ENCODE measurements at places on chromosomes 11 and 22.

- DNase-seq, result no peak
These were observed 26.0 kb downstream of the POU2AF3 start for GRCh38 chr11:111324277-111324720.

DNA sequence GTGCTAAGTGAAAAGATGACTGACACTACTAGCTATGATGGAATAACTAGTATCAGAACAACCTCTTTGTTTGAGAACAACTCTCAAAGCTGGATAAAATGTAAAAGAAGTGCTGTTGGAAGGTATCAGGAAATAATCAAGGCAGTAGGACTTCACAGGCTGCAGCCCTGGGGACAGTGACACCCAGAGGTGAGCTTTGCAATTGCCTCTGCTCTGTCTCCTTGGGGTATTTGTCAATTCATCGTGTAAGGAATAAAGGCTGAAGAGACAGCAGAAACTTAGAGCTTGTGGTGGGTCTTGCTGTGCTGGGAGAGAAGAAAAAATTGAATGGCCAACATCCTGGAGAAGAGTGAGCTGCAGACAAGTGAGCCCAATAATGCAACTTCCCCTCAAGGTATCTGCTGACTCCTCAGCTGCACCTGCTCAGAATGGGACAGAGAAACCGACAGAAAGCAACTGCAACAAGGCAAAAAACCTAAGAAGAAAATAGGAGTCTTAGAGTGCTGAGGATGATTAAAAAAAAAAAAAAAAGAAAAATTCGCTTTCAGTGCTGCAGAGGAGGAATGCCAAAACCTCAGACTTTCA lies 141.1 kb downstream of the RCN1 start:
- peak; percentile 35 for DNase-seq

DNA sequence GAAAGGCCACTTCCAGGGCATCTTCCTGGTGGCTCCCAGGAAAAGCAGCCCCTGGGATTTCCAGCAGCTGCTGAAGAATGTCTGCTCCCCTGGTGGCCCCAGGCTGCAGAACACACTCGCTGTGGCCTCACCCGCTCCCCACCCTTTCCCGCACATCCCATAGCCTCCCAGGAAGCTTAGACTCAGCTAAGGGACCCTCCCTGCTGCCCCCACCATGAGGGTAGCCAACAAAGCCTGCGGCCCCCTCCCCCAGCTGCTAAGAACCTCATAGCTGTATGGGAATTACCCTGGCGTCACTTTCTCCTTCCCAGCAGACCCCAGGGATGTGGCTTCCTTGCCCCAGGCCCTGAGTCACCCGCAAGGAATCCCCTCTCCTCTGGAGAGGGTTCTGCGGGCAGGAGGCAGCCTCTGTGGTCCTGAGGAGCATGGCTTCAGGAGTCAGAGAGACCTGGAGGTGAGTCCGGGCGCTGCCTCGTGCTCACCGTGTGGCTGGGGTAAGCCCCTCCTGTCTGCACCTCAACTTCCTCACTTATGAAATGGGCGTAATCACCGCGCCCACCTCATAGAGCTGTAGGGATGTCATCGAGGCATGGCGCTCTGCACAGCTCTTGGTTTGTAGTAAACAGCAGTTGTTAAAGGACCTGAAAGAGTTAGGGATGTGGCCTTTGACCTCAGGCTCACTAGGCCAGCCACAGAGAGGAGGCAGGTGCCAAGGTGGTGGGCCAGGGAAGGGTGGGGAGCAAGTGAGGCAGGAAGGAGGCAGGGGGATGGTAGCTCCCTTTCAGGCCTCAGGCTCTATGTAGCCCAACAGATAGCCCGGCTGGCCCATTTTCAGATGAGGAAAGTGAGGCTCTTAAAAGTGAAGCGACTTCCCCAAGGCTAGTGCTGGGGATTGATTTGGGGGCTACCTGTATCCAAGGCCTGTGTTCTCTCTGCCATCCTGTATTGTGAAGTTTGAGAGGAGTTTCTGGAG lies 71.2 kb downstream of the LRRC32 start:
- DNase-seq, result peak; percentile 78

DNA sequence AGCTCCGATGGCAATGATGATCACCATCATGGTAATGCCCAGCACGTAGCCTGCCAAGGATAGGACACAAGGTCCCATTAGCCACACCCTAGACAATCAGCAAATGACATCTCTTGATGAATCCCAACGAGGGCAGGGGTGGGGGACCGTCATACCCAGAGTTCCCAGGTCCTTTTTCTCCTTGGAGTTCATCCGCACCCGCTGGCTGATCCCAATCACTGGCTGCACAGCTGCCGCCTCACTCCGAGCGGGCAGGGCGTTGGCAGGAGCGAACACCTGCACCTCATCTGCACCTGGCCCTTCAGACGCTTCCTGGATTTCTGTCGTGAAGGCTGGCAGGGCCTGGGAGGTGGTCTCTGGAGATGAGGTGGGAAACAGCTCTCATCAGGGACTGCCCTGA lies 2.9 kb downstream of the PIK3IP1 start:
- DNase-seq, result no peak

GRCh38 chr11:28738549-28738948 lies 630.4 kb downstream of the METTL15 start:
- DNase-seq, result peak; percentile 12

DNA sequence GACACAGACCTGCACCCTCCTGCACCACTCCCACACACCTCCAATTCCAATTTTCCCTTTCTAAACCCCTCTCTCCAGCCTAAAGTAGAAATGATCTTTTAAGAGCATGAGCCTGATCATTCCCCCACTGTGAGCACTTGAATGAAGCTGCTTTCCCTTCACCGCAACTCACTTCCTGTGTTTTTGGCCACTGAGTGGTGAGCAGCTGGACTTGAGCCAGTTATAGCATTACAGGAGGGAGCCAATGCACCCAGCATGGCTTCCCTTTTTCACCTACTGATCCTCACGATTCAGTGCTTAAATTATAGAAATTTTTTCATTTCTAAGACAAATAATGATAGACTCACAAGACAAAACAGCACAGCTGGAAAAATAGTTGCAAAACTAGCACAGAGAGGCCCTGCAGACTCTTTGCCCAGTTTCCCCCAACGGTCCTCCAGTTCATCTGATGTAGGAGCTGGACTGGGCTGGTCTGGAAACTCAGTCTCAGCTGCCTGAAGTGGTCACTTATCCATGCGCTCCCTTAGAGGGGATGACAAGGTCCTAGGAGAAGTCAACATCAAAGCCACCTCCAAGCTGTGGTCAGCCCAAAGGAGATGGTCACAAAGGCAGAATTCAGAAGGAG lies 9.7 kb upstream of the APOL4 start:
- DNase-seq, result peak; percentile 41

DNA sequence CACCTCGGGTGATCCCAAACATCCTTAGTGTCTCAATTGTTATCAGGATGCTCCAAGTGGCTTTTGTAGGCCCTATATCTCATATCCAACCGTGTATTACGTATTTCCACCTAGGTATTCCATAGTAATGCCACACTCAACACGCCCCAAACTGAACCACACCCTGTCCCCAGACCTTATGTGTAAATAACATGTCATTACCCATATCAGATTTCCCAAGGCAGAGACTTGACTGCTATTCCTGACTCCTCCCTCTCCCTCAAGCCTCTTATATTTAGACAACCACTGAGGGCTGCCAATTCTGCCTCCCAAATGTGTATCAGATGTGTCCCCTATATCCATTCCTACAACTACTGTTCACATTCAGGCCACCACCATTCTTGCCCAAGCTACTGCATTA lies 132.8 kb upstream of the NCAM1 start:
- no peak for DNase-seq

DNA sequence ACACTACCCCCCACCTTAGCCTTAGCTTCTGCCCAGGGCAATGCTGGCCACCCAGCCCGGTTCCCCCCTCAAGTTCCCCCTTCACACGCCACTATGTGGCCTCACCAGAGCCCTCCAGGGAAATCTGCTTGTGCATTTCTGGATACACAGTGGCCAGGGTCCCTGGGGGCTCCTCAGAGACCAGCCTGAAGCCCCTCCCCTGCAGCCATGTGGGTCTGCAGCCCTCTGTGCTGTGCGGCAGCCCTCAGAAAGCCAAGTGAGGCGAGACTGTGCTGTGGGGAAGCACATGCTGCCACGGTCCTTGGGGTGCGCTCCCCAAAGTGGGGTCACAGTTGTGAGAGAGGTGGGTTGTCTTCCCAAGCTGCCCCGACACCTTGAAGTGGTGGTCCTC lies 2.1 kb upstream of the PLXNB2 start:
- no peak for DNase-seq

DNA sequence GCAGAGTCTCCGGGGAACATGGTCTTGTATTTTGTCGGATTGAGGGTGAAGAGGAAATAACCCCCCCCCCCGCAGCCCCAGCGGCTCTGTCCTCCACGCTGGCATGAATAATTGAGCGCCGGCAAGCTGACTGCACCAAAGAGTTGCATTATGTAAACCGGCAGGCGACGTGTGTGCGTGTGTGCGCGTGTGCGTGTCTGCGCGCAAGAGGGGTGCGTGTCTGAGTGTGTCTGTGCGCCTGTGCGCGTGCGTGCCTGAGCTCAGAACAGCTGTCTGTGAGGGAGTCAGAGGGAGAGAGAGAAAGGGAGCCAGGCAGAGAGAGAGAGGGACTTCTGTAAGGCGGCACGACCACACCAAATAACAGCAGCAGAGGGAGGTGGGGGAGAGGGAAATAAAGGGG lies 94.4 kb downstream of the SCN3B start:
- peak; percentile 67 for DNase-seq

DNA sequence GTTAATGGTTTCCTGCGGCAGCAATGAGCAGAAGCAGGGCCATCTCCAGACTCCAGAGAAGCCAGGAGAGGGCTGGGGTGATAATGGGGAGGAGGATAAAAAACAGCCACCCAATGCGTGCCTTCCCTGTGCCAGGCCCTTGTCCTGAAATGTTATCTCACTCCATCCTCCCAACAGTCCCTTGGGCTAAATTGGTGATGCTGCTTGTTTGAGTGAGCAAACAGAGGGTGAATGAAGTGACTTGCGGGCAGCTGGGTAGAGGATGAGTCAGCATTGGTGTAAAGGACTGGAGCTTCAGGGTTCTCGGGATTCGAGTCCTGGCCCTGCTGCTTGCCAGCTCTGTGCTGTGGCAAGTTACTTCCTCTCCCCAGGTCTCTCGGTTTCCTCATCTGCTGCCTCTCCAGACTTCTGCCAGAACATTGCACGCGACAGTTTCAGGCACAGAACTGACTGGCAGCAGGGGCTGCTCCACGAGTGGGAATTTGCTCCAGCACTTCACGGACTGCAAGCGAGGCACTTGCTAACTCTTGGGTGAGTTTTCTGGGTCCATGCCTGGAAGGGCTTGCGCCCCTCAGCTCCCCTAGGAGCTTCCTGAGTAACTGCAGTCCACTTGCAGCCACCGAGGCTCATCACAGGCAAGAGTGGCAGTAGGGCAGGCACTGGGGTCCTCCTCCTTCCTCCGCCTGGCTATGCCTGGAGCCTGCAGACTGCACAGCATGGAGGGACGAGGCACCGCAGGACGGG lies at the start of gene P2RY6:
Gene P2RY6 (plus strand): TSS at position 403 of the 744 bp plus-strand sequence. CDS start 24,181 bp downstream, outside the sequence.
- peak; percentile 84 for DNase-seq

GRCh38 chr11:7421136-7421535 lies 64.2 kb upstream of the OLFML1 start:
- DNase-seq, result peak; percentile 15

DNA sequence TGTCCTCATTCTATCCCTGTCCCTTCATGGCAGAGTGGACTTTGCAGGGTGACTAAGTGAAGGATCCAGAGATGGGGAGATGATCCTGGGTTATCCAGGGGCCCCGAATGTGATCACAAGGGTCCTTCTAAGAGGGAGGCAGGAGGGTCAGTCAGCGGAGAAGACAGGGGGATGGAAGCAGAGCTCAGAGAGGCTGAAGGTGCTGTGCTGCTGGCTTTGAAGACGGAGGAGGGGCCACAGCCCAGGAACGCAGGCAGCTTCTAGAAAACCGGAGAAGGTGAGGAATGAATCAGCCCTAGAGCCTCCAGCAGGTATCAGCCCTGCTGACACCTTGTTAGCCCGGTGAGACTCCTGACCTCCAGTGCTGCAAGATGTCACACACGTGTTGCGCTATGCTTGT lies 63.7 kb downstream of the CDKN1C start:
- DNase-seq, result no peak

DNA sequence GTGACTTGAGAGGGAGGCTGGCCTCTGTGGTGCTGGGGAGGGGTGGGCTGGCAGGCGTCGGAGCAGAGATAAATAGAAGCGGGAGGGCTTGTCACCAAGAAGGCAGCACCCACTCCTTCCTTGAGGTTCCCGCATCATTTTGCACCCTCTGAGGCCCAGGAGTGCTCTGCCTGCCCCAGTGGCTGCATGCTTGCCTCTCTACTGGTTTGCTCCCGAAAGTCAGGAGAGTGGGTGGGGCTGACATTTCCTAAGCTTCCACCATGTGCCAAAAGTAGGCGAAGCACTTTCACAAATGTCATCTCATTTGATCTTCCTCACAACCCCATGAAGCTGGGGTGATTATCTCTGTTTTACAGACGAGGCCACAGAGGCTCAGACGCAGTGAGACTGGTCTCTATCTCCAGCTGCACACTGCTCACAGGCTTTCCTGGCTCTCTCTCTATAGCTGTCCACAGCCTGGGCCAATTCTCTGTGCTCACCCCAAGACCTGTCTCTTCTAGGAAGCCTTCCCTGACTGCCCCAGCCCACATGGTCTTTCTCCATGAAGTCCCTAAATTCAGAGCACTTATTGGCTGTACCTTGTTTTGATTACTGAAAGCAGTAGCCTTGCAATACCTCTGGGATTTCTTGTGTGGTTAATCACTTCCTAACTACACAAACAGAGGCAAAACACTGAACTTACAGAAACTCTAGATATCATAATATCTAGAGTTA lies 2.6 kb upstream of the UCP3 start:
- DNase-seq, result no peak

GRCh38 chr11:61126256-61126655 lies 24.0 kb downstream of the CD5 start:
- no peak for DNase-seq

GRCh38 chr11:1353383-1354124 lies 36.2 kb upstream of the BRSK2 start:
- no peak for DNase-seq

DNA sequence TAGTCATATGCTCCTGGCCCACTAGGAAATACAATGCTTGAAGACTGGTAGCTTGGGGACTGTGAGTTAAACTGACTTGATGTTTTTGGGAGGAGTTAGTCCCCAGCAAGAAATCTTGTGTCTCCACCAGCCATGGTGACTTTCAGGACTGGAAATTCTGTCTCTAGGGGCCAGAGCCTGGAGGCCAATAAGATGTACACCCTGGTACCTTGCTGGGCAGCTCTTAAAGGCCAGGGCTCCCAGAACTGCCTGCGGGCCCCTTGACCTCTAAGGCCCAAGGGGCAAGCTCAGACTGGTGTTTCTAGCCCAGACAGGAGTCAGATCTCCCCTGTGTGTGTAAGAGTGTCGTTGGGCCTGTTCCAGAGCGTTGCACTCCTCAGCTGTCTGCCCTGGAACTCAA lies 128.7 kb upstream of the C11orf58 start:
- DNase-seq, result no peak

GRCh38 chr11:110766316-110766715 lies 54.1 kb upstream of the ARHGAP20 start:
- DNase-seq, result no peak

Measured in EL (cell line).